Right atrium auricular region (tissue), 2 donors: ENCODE measurements at places on chromosomes 2 and 18. TPM values are rescaled to one million over a fixed set of nuclear protein-coding genes. Genes with fewer than 3 reads are reported as not detected.

EVX2 gene
- not detected for total RNA-seq

RAB6C gene
- not detected for total RNA-seq

TUBA4B gene
- total RNA-seq: not detected

COX7A2L gene
- 96.0 TPM for total RNA-seq

CIB4 gene
- total RNA-seq: not detected

NOP58 gene
- total RNA-seq: 17.4 TPM

AOX1 gene
- 48.2 TPM for total RNA-seq

LAMA3 gene
- total RNA-seq: 6.4 TPM

SULT1C4 gene
- 16.0 TPM for total RNA-seq

KCNG2 gene
- total RNA-seq: not detected

CELF4 gene
- total RNA-seq: 0.22 TPM

SPC25 gene
- total RNA-seq: 1.9 TPM

MYL12B gene
- 231 TPM for total RNA-seq

FAM98A gene
- 32.0 TPM for total RNA-seq

SLC23A3 gene
- total RNA-seq: 0.33 TPM

OTOF gene
- total RNA-seq: 0.08 TPM

PSD4 gene
- total RNA-seq: 4.5 TPM

TMEM131 gene
- total RNA-seq: 20.7 TPM

OTOS gene
- not detected for total RNA-seq

MC2R gene
- total RNA-seq: not detected

GKN1 gene
- not detected for total RNA-seq

MAL gene
- 7.4 TPM for total RNA-seq

ANKRD29 gene
- 2.2 TPM for total RNA-seq

ZNF512 gene
- total RNA-seq: 21.3 TPM

RAX gene
- not detected for total RNA-seq

CHRND gene
- total RNA-seq: not detected

ST6GAL2 gene
- total RNA-seq: 0.67 TPM

TRIM43 gene
- total RNA-seq: not detected

FABP1 gene
- not detected for total RNA-seq

TANC1 gene
- total RNA-seq: 51.8 TPM

PCARE gene
- 2.2 TPM for total RNA-seq

SKOR2 gene
- not detected for total RNA-seq
